ENCODE measurements at places on chromosomes 16 and 17.
A peak's percentile ranks its signal among the peaks of the same experiment; 100 is the strongest.

GRCh38 chr16:51577621-51578303 lies 426.7 kb upstream of the SALL1 start:
- DNase-seq: no peak

DNA sequence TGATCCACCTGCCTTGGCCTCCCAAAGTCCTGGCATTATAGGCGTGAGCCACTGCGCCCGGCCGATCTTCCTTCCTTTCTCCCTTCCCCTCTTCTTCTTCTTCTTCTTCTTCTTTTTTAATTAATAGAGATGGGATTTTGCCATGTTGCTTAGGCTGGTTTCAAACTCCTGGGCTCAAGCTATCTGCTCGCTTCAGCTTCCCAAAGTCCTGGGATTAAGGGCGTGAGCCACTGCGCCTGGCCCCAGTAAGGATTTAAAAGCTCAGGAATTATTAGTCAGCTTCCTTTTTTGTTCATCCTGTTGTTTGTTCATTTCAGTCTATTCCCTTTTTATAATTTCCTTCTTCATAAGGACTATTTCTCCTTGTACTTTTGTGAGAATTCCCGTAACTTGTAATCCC lies 32.7 kb upstream of the LRRC37A start:
- no peak for DNase-seq

- no peak for DNase-seq
Observed at GRCh38 chr17:54666559-54666958, 234.1 kb upstream of the TOM1L1 start.

DNA sequence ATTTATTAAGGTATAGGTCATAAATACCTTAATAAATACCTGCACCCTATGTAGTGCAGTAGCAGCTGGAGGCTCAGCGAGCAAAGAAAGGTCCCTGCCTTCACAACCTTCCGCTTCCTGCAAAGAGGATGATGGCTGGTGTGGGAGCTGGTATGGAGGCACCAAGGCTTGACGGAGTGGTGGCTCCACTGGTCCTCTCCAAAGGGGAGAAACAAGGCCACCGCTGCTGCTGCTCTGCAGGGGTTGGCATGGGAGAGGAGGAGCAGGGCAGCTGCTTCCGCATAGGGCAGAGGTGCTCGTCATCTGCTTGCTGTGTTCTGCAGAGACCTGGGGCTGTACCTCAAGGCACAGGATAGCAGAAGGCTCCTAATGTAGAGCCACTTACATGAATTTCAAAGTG lies 52.8 kb downstream of the NDEL1 start:
- DNase-seq: no peak

- no peak for DNase-seq
Observed at GRCh38 chr16:80664786-80665185, 124.0 kb downstream of the DYNLRB2 start.

DNA sequence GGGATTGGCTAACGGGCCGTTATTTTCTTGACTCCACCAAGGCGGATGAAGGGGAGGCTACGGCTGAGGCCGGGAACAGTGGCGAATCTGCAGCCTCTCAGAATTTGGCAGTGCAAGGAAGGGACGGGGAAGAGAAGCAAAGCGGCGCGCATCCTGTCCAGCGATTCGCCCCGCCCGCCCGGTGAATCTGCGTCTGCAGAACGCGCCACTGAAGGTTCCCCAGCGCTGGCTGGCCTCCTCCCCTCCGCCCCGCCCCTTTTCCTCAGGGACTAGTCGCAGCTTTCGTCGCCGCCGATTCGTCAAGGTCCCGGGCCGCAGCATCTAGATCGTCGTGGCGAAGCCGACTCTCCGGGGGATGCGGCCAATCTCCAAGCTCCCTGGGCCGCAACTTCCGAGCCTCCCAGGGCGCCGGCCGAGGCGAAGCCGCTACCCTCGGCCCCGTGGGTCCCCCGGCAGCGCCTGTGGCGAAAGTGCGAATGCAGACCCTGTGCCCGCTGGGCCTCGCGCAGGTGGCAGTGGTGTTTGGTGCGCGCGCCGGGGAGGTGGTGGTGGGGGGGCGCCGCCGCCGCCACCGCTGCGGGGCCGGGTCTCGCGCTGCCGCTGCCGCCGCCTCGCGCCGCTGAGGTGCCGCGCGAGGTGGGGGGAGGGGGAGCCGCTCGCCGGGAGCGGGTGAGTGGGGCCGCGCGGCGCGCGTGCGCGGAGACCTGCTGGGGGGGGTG lies at the start of gene SETD1A:
Gene SETD1A, plus strand, starts transcription at position 299 of the 719 bp plus-strand sequence. CDS start 978 bp downstream, outside the sequence.
- DNase-seq: peak; percentile 96

DNA sequence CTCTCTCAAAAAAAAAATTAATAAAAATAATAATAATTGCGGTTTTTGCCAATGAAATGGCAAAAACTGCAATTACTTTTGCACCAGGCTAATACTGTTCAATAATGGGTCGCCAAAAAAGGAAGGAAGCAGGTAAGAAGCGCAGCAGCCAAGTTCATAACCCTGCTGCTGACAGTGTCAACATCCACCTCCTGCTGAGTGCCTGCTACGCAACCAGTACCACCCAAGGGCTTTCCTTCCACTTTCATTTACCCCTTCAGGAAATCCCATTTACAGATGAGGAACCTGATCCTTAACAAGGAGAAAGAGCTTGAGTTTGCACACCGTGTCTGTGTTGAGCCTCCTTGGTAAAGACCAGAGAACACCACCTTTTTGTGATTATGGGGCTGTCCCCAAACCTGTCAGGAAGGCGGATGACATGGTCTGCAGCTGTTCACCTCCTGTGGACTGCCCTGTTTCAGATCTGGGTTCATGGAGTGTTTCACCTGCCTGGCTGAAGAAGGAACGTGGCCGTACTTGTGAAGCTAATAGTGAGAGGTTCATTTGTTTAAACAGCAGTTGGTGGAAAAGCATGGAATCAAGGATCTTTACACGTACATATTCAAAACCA lies 378.0 kb downstream of the SLC39A11 start:
- no peak for DNase-seq

DNA sequence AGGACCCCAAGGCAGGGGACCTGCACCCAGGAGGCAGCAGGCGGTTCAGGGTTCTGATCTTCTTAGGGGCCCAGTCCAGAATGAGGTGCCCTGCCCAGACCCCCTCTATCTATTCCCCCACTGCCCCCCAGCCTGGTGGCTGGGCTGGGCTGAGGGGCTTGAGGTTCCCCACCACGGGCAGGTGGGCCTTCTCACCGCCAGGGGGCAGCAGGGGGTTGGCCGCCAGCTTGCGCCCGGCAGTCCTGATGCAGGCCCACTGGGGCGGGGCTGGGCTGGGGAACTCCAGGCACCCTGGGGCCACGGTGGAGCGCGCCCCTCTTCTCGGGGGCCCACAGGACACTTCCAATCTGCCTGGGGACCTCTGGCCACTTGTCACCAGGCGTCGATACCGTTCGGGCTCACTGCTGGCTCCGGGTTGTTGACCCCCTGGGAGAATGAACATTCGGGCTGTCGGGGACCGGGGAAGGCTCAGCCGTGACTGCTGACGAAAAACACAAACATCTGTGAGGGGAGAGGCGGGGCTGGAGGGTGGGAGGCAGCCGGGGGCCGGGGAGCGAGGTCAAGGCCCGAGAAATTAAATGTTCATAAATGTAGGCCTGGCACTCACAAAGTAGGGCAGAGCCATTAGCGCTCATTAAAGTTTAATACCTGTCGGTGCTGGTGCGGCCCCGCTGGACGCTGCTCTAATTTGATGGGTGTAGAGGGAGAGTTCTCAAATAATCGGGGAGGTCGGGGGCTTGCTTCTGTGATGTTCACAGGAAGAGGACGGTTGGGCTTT lies 219.3 kb upstream of the GSE1 start:
- DNase-seq: peak; percentile 65

- no peak for DNase-seq
Observed at GRCh38 chr17:33809748-33810147, 445.3 kb upstream of the CCL2 start.

DNA sequence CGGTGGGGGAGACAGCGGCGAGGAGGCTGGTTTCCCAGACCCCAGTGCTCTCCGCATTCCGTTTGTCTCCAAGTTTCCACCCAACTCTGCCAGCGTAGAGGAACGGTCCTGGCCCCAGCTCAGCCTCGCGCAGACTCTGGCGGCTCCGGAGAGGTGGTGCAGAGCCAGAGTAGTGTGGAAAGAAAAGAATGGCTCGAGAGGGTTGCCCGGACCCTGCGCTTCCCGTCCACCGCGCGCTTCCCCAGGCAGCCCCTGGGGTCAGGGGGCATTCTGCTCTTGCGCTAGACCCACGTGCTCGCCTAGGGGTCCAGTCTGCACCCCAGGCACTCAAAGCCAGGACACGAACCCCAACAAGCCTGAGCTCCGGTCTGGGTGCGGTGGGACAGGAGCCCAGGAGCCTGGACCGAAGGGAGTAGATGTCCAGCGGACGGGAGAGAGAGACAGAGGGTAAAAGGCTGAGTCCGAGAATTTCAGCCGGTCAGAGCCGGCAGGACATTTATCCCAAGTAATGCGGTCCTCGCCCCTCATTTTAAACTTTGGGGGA lies 3.8 kb downstream of the PMP22 start:
- DNase-seq: no peak

GRCh38 chr17:2085648-2085949 lies 30.7 kb downstream of the HIC1 start:
- no peak for DNase-seq

DNA sequence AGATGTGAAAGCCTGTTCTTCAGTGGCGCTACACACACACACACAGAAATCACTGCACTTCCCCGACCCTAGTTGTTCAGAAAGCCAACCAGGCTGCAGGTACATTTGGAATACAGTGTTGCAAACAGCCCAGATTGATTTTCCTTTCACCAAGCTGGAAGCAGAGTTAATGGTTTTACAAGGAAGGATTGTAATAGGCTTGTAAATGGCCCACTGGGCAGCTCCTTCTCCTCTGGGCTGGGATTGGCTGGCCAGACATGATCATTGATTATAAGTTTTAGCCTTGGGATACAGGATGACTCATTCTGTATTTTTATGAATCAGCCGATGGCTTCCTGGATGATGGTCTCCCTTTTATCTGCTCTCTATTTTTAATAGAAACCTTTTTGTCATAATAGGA lies 2.5 kb downstream of the VAT1L start:
- no peak for DNase-seq

- no peak for DNase-seq
Observed at GRCh38 chr16:50235581-50235980, 30.8 kb upstream of the ADCY7 start.

GRCh38 chr17:76805319-76805718 lies 62.9 kb upstream of the MGAT5B start:
- DNase-seq: no peak

GRCh38 chr17:47724705-47725104 lies 8.3 kb upstream of the TBX21 start:
- no peak for DNase-seq

- DNase-seq: no peak
Observed at GRCh38 chr17:596763-597644, 117.6 kb downstream of the VPS53 start.

DNA sequence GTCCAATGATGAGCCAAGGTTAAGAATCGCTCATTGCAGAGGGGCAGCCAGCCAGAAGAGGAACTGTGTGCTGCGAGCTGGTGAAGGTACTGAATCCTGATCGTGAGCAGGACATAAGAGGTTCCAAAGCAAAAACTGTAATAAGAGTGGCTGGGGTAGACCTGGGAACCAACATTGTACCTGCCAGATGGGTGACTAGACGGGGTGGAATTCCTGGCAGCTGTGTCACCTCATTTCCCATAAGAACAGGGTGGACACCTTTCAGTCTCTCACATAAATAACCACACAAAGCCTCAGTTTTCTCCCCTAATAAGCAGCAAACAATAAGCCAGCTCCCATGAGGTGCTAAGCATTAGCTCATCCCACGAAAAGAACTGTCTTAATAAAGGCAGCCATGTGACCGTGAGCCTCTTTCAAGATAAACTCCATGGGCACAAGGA lies 290.3 kb downstream of the SOX9 start:
- DNase-seq: no peak

GRCh38 chr17:68384471-68384870 lies 72.8 kb downstream of the WIPI1 start:
- no peak for DNase-seq

DNA sequence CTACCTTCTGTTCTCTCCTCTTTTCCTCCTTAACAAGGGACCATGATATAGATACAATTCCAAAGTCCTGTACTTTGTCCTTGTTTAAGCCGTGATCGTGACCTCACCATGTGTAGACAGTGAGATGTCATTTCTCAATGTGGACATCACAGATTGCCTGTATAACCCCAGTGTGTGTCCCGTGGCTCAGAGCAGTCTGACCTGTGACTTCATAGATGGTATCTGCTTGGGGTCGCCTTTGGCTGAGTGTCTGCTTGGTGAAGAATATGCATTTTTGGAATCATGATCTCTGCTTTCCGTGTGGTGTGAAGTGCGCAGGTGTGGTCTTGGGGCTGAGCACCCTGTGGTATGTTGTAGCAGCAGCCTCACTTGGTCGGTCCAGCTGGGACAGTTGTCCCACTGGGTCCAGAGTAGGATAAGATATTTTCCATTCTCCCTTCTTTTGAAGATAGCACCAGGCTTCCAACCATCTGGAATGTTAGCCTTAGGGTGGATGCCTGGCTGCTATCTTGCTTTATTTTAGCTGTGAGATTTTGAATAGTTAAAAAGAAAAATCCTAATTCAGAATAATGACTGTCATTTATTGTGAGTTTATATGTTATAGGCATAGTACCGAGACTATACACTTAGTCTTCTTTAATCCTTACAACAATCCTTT lies 13.4 kb downstream of the MSI2 start:
- no peak for DNase-seq

GRCh38 chr16:89237733-89238132 lies 20.2 kb downstream of the ZNF778 start:
- DNase-seq: no peak

DNA sequence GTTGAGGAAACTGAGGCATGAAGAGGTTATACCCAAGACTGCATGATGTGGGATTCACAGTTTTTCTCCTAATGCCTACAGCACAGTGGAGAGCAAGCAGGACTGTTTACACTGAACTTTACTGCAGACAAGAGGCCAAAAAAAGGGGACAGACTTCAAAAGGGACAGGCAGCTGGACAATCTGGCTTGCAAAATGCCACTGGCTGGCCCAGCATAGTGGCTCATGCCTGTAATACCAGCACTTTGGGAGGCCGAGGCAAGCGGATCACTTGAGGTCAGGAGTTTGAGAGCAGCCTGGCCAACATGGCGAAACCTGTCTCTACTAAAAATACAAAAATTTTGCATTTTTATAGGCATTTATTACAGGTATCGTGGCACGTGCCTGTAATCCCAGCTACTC lies 2.0 kb upstream of the MGAT5B start:
- no peak for DNase-seq

- no peak for DNase-seq
Observed at GRCh38 chr16:48280546-48280945, 33.2 kb upstream of the ABCC11 start.

GRCh38 chr17:35079547-35080423 lies 16.3 kb upstream of the RFFL start:
- no peak for DNase-seq

GRCh38 chr16:21626659-21627277 lies 25.6 kb downstream of the IGSF6 start:
- DNase-seq: no peak
